IMR-90 (cell line): ENCODE measurements at places on chromosomes 11 and 22.

DNA sequence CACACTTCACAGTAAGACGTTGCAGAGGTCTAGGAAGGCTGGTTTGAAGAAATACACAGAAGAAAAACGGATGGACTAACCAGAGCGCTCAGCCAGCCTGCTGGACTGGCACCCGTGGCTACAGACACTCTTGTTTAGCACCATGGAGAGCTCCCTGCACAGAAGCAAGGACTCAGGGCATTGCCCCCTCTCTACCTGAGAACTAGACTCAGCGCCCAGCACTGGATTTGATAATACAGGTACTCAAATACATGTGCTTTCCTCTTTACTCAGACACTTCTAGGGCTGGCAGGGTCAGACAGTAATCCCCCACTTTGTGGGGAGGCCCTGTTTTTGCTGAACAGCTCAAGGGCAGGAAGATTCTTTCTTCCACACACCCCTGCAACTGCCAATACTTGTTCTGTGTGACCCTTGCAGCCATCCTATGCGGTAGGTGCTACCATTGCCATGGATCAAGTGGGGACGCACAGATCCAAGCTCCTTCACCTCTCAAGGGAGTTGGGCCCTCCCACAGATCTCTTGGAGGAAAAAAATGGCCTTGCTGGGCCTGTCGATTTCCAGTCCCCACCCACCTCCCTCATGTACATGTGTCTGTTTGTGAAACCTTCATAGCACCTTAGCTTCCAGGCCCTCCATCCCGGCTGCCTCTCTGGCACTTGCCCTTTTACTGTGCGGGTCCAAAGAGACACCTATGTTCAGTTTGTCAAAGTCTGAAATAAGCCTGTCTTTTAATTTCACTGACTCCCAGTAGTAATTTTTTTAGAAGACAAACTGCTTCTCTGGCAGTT is 5.1 kb upstream of the P2RX6 start:
- no peak overlapping the region for H3K4me3 ChIP-seq
- H3K27ac ChIP-seq, result no peak overlapping the region
- H3K27me3 ChIP-seq, result no peaks in the 10 kb centered on the region

DNA sequence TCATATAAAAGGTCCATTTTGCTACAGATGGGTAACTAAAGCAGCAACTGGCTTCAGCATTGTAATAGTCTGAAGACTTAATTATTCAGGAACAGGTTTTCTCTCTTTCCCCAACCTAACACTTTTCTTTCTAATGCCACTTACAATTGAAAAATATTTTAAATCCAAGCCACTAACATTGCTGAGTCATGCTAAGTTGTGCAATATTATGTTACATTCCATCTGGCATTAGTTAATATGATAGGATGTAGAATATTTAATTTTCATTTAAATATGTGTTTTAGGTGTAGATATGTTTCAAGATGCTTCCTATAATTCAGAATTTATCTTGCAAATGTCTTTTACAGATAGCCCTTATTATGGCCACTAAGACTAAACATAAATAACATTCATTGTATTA is 98.6 kb downstream of the KIF18A start:
- no peaks in the 10 kb centered on the region for H3K4me1 ChIP-seq
- no peaks in the 10 kb centered on the region for H3K27me3 ChIP-seq
- no peak overlapping the region for H3K27ac ChIP-seq
- no peak overlapping the region for H3K4me3 ChIP-seq

- DNase-seq, result peak; percentile 59
- H3K4me3 ChIP-seq, result no peak overlapping the region
- H3K4me1 ChIP-seq, result peaks cover 16% of the 10 kb centered on the region
- peak overlapping the region; percentile 9; the same call in 1 of the 2 replicates for H3K27ac ChIP-seq
- no peaks in the 10 kb centered on the region for H3K27me3 ChIP-seq
These were observed 387.7 kb downstream of the TMEM135 start for GRCh38 chr11:87425391-87425790.

DNA sequence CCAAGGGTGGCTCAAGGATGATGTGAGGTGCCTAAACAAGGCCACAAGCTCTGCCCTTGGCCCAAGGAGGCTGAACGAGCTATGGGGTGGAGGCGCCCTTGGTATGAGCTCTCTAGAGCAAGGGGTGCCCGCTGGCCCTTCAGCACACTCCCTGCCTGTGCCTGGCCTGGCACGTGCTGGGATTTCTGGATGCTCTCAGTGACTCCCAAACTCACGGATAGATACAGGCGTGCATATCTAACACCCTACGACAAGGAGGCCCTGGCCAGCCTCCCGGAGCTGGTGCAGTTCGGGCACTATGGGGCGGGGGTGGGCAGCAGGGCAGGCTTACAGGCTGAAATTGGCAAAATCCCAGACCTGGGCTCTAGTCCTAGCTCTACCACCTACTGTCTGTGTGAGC is 30.6 kb downstream of the SCUBE1 start:
- no peak overlapping the region for H3K4me3 ChIP-seq
- no peak for DNase-seq
- peaks cover 38% of the 10 kb centered on the region for H3K27me3 ChIP-seq
- no peak overlapping the region for H3K27ac ChIP-seq
- no peaks in the 10 kb centered on the region for H3K36me3 ChIP-seq

- DNase-seq, result no peak
- H3K4me1 ChIP-seq, result no peaks in the 10 kb centered on the region
- no peaks in the 10 kb centered on the region for H3K36me3 ChIP-seq
These were observed 455.4 kb upstream of the CNTN5 start for GRCh38 chr11:98565311-98565710.

DNA sequence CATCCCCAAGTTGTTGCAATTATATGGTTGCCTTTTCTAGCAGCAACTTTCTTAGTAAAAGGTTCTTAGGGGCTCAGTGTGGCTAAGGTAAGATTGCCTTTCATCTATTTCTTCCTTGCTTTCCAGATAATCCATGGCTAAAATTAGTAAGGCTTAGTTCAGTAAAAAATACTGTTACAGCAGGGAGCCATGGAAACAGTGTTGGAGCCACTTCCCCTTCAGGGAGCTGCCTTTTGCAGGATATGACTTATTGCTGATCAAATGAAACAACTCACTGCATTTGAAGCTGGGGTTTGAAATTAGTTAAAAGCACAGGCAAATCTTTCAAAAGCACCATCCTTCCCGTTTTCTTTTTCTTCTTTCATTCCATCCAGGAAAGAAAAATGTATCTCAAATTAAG is 184.3 kb downstream of the C11orf87 start:
- H3K27ac ChIP-seq, result no peak overlapping the region
- H3K4me3 ChIP-seq, result no peak overlapping the region

DNA sequence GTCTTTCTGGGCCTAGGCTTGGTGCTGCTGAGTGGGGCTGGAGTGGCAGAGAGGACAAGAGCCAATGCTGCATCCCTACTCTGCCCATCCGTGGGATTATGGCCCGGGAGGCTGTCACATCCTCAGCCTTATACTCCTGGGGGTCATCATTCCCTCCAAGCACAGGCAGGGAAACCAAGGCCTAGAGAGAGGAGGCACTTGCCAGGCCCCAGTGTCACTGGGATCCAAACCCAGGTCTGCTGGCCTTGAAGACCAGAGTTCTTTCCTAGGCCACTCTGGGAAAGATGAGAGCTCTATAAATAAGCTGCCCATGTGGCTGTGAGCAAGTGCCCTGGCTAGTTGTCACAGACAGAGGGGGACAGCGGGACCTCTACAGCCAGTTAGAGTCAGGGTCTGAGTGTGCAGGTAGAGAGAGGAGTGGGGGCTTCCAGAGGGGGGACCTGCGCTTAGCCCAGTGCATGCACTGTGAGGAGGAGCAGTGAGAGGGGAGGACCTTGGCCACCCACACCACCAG is 4.8 kb downstream of the RELT start:
- H3K4me3 ChIP-seq, result no peak overlapping the region
- no peaks in the 10 kb centered on the region for H3K36me3 ChIP-seq
- no peak for DNase-seq
- H3K4me1 ChIP-seq, result peaks cover 24% of the 10 kb centered on the region; the same call in 1 of the 2 replicates
- H3K27ac ChIP-seq, result no peak overlapping the region

DNA sequence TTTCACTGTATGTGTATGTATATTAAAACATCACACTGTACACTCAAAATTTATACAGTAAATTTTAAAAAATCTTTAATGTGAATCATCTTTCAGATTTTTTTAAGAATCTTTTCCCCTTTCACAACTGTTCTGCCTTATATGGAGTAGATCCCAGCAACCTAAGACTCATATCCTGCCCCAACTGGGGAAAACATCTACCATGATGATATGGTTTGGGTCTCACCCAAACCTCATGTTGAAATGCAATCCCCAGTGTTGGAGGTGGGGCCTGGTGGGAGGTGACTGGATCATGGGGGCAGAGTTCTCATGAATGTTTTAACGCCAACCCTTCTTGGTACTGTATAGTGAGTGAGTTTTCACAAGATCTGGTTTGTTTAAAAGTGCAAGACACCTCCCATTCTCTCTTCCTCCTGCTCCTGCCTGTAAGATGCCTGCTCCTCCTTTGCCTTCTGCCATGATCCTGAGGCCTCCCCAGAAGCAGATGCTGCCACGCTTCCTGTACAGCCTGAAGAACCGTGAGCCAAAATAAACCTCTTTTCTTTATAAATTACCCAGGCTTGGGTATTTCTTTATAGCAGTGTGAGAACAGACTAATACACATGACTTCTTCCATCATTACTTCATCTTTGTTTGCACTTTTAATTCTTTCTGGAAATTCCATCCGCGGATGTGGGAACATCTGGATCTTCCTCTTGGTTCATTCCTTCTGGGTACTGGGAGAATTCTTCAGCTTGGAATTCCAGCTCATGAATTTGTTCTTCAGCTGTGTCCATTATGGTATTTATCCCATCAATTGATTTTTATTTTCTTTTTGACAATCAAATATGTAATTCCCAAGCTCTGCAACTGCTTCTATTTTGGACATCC is 36.9 kb downstream of the LINC01488 start:
- no peaks in the 10 kb centered on the region for H3K27me3 ChIP-seq
- H3K4me1 ChIP-seq, result peaks cover 2% of the 10 kb centered on the region; the same call in 1 of the 2 replicates
- no peak overlapping the region for H3K4me3 ChIP-seq
- peak overlapping the region; percentile 75; the same call in 1 of the 2 replicates for H3K27ac ChIP-seq
- H3K36me3 ChIP-seq, result no peaks in the 10 kb centered on the region
- DNase-seq, result peak; percentile 94

- H3K36me3 ChIP-seq, result peaks cover 14% of the 10 kb centered on the region
- H3K4me3 ChIP-seq, result no peak overlapping the region
- H3K4me1 ChIP-seq, result peaks cover 3% of the 10 kb centered on the region; the same call in 1 of the 2 replicates
- DNase-seq, result no peak
These were observed 2.1 kb downstream of the AIP start for GRCh38 chr11:67484847-67485311.

GRCh38 chr11:111785886-111786412 is 19.8 kb upstream of the PPP2R1B start:
- H3K4me1 ChIP-seq, result no peaks in the 10 kb centered on the region
- no peak overlapping the region for H3K4me3 ChIP-seq
- H3K27ac ChIP-seq, result no peak overlapping the region
- H3K27me3 ChIP-seq, result no peaks in the 10 kb centered on the region

DNA sequence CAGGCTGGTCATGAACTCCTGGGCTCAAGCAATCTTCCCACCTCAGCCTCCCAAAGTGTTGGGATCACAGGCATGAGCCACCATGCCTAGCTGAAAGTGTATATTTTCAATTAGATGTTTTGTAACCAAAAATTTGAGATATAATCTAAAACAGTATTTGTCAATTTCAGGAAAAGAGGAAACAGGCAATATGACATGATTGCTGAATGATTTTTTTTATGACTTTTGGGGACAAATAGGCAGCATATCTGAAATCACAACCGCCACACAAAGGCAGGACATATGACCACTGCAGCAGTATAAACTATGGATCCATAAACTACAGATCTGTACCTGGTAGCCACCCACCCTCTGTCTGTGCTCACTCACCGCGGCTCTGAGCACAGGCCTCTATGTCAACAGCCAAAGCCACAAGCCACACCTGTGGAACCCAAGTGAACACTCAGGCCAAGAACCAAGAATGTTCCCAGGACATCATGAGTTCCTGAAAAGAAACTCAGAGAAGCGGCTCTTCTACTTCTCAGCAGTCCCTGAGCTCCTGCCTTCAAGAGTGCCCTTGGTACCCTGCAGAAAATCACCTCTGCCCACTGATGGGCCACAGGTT is 22.5 kb downstream of the PISD start:
- H3K36me3 ChIP-seq, result peaks cover 3% of the 10 kb centered on the region
- no peaks in the 10 kb centered on the region for H3K27me3 ChIP-seq
- H3K27ac ChIP-seq, result no peak overlapping the region

DNA sequence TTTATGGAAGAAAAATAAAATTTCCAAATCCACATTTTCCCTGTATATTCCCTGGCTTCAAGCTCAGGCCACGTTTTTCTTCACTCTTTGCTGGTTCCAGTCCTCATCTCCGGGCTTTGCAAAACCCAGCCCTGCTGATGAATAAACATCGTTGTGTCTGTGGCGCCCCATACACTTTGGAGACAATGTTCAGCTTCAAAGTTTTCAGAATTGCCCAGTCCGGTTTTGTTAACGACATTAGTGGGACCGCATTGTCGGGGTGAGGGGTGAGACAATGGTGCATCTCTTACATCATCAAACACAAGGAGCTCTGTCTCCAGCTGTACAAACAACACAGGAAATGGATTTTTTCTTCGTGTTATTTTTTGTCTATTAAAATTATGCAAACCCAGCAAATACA is 53.4 kb upstream of the HTATIP2 start:
- no peaks in the 10 kb centered on the region for H3K4me1 ChIP-seq
- H3K27me3 ChIP-seq, result no peaks in the 10 kb centered on the region; the same call in none of the 2 replicates
- DNase-seq, result no peak

GRCh38 chr11:7564803-7565202 is 51.0 kb downstream of the PPFIBP2 start:
- H3K27ac ChIP-seq, result no peak overlapping the region
- peaks cover 19% of the 10 kb centered on the region for H3K27me3 ChIP-seq
- no peak for DNase-seq
- no peaks in the 10 kb centered on the region for H3K36me3 ChIP-seq

DNA sequence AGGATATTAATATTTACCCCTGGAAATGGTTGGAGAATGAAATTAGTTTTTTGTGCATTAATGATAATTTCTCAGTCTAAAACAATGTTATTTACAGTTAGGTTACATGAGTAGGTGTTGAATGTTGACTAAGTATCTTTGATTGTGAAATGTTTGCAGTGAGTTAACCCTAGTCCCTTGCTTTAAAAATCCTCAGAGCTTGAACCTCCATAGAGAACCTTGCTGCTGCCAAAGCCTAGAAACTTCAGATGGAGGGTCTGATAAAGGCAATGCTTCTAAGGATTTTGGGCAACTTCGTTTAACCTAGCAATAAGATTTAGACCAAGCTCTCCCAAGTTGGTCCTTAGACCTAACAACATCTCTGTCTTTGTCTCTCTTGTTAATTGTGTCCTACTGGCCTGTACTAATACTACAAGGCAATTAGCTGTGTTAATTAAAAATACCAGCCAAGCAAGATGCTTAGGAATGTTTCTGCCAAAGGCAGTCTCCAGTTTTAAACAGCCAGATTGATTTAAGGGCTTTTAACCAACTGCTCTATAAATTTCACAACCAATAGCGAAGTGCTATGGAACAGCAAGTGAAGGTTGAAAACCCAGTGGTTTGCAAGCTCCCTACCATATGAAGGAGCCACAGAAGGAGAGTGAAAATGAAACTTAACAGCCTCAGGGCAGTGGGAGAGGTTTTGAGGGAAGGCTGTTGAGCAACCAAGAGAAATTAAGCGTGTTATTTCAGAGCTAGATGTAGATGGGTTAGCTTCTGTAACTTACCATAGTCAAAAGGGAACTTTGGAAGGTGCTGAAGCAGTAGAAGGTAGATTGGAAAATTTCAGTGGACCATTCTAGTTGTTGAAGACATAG is 295.9 kb upstream of the ANO5 start:
- no peaks in the 10 kb centered on the region for H3K27me3 ChIP-seq
- no peaks in the 10 kb centered on the region for H3K36me3 ChIP-seq
- no peak overlapping the region for H3K4me3 ChIP-seq
- no peak for DNase-seq
- no peak overlapping the region for H3K27ac ChIP-seq
- H3K4me1 ChIP-seq, result no peaks in the 10 kb centered on the region

GRCh38 chr22:20185750-20186149 is 34.9 kb upstream of the CCDC188 start:
- H3K4me3 ChIP-seq, result no peak overlapping the region
- no peak overlapping the region for H3K27ac ChIP-seq
- H3K36me3 ChIP-seq, result no peaks in the 10 kb centered on the region
